Motor neuron (in vitro differentiated cells): ENCODE measurements at places on chromosomes 3 and 15. TPM values are rescaled to one million over a fixed set of nuclear protein-coding genes. Genes with fewer than 3 reads are reported as not detected.

- no peak for ATAC-seq
Measured at GRCh38 chr3:170638988-170639387, 53.1 kb upstream of the SLC7A14 start.

XCR1 gene
- 0.11 and 0.24 TPM in 2 replicates for total RNA-seq

TLR9 gene
- total RNA-seq, result not detected in 2 replicates

DNA sequence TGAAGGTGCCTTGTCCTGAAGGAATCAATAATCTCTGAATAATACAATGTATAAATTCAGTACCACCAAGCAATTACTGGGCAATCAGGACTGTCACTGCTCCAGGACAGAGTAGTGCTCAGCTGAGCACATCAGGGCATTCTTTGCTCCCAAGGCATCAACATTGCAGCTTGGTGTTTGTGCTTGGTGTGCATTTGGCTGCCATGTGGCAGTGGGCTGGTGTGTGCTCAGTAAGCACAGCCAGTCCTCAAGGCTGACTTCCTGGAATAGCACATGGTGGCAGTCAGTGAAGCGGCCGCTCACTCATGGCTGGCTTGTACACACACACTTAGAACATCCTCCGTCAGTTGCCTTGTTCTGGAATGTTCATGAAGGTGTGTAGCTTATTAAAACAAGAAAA lies 217.0 kb downstream of the EPHB1 start:
- ATAC-seq, result no peak

- ATAC-seq, result peak; percentile 96
Measured at GRCh38 chr3:29280404-29281093, at the start of gene RBMS3. RBMS3 (plus strand) TSS chr3:29281071.

TNFAIP8L3 gene
- 1.4 and 2.4 TPM in 2 replicates for total RNA-seq

HIGD2B gene
- total RNA-seq, result 0.50 TPM in 1 of 2 replicates, not detected in the other

GRCh38 chr3:24475925-24476324 lies 18.7 kb downstream of the THRB start:
- peak; percentile 86 for ATAC-seq

GRCh38 chr15:88246666-88247446 lies 9.7 kb downstream of the NTRK3 start:
- ATAC-seq, result peak; percentile 89

DNA sequence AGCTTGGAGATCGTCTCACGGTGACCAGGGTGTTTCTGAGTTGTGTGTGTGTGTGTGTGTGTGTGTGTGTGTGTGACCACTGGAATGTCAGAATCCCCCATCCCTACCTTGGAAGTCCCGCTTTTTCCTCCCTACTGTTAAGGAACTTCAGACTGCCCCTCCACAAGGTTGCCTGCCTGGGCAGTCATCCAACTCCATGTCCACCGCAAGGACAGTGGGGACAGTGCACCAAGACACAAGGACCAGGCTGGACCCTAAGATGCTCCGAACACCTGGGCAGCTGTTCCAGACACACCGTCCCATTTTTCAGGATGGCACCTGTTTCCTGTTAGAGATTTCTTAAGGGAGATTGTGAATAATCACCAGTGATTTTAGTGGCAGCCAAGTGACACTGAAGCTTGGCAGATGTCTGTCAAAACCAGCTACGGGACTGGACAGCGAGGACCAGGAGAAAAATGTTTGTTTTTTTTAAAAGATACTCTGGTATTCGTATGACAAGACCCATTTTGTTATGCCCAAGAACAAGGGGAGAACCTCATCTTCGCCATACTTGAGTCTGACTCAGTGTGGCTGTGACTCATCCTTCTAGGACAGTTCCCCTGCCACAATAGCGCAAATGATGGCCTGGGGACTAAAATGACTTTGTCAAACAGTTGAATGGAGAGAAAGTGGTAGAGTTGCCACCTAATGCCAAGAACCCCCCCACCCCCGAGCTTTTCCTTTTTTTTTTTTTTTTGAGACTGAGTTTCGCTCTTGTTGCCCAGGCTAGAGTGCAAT lies 15.5 kb downstream of the PAQR9 start:
- ATAC-seq, result no peak

STOML1 gene
- total RNA-seq, result 7.5 and 8.0 TPM in 2 replicates

RGMA gene
- total RNA-seq, result 121 and 179 TPM in 2 replicates

SLC28A1 gene
- total RNA-seq, result 0.06 TPM in 1 of 2 replicates, not detected in the other

COL6A5 gene
- total RNA-seq, result not detected in 2 replicates

TAGLN3 gene
- 0.43 TPM in 1 of 2 replicates, not detected in the other for total RNA-seq

UBA3 gene
- 39.2 and 40.6 TPM in 2 replicates for total RNA-seq

DNA sequence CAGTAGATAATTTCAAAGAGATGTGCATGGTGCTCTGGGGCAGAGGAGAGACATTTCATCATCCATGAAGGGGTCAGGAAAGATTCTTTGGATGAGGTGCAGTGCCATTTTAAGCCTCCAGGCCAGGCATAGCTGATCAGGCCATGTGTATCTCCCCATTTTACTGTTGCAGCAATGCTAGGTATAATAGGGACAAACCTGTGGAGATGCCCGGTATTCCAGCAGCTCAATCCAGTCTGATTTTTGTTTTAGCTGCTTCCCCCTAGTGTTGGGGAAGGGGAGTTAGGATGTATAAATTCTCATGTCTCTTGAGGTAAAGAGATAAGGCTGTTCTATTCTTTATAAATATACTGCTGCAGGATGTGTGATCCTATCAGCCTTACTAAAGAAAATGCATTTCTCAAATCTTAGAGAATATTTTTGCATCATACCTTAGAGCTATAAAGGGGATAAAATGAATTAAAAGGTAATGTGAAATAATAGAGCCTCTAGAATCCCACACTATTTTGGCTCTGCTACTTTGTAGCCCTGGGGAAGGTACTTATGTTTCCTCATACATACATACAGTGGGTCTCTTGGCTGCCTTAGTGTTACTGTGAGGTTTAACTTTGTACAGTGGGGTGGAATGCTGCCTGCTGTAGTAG lies 5.2 kb downstream of the CDV3 start:
- ATAC-seq, result no peak

DNAH12 gene
- 0.31 and 1.1 TPM in 2 replicates for total RNA-seq

CLSTN2 gene
- total RNA-seq, result 26.2 and 28.4 TPM in 2 replicates
